Common myeloid progenitor, CD34-positive (primary cell): ENCODE measurements at places on chromosomes 7 and 10.
A peak's percentile ranks its signal among the peaks of the same experiment; 100 is the strongest.

GRCh38 chr7:155021699-155022145 is 18.8 kb upstream of the PAXIP1 start:
- DNase-seq, result no peak
- no peak overlapping the region for H3K27ac ChIP-seq
- H3K4me1 ChIP-seq, result no peaks in the 10 kb centered on the region
- no peaks in the 10 kb centered on the region for H3K27me3 ChIP-seq
- H3K4me3 ChIP-seq, result no peak overlapping the region
- H3K36me3 ChIP-seq, result no peaks in the 10 kb centered on the region

DNA sequence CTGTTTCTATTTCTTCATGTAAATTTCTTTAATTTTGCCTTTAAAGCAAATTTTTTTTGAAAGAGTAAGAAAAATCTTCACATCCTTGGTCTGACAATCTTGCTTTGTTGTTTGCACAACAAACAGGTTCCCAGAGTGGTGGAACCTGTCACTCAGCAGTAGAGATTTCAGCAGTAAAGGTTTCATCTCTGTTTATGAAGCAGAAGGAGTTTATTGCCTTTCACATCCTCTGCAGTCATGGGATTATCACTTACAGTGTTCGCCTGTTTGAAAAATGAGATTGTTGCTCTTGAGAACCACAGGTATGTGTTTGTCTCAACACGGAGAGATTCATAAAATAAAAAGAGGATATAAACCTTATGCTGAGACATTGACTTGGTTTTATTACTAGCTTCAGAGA is 342.6 kb downstream of the IPMK start:
- H3K36me3 ChIP-seq, result no peaks in the 10 kb centered on the region
- no peaks in the 10 kb centered on the region for H3K4me1 ChIP-seq
- no peak for DNase-seq
- H3K27me3 ChIP-seq, result no peaks in the 10 kb centered on the region
- no peak overlapping the region for H3K4me3 ChIP-seq

DNA sequence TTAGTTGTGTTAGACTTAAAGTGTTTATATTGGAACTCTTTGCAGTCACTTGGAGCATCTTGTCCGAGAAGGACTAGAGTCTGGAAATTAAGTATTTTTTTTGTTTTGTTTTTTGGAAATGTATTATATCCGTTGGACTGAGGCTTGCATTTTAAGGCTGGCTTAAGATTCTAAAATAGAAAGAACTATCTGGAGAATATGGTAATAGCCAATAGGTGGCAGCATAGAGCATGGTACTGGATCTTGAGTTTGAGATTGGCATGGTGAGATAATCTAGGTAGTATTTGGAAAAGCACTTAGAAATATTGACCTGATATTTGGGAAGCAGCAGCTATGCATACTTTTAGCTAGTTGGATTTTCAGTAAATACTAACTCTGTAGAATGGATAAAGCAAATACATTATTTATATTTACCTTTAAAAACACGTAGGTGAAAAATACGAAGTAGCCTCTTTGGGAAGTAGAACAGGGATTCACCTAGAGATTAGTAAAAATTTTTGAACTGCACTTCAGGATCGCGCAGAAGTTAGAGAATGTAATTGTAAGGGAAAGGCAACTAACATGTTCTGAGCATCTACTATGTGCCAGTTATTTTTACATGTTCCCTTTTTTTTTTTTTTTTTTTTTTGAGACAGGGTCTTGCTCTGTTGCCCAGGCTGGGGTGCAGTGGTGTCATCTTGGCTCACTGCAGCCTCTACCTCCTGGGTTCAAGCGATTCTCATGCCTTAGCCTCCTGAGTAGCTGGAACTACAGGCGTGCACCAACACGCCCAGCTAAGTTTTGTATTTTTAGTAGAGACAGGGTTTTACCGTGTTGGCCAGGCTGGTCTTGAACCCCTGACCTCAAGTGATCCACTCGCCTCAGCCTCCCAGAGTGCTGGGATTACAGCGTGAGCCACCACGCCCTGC is 78.6 kb downstream of the LCOR start:
- no peaks in the 10 kb centered on the region for H3K4me1 ChIP-seq
- no peak overlapping the region for H3K27ac ChIP-seq

DNA sequence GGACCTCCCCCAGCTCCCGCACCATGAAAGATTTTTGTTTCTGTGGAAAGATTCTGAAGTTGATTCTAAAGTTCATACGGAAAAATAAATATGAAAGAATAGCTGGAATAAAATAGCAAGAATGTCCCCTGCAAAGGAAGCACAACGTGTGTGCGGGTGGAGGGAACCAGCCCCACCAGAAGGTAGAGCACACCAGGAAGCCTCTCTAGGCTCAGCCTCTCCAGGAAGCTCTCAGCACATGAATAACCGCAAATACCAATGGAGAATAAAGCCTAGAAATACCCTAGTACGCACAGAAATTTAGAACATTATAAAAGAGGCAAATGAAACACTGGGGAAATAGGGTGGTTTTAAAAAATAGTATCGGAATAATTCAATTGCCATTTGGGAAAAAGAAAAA is 24.6 kb upstream of the FAM170B start:
- no peaks in the 10 kb centered on the region for H3K36me3 ChIP-seq
- H3K27me3 ChIP-seq, result no peaks in the 10 kb centered on the region
- H3K27ac ChIP-seq, result no peak overlapping the region
- H3K4me1 ChIP-seq, result peaks cover 9% of the 10 kb centered on the region

- no peak for DNase-seq
- H3K4me1 ChIP-seq, result peaks cover 3% of the 10 kb centered on the region
- H3K36me3 ChIP-seq, result no peaks in the 10 kb centered on the region
Measured at GRCh38 chr7:135763261-135763660, 14.6 kb upstream of the FAM180A start.

GRCh38 chr7:105766421-105767073 is 109.9 kb downstream of the ATXN7L1 start:
- no peaks in the 10 kb centered on the region for H3K36me3 ChIP-seq
- no peak for DNase-seq

DNA sequence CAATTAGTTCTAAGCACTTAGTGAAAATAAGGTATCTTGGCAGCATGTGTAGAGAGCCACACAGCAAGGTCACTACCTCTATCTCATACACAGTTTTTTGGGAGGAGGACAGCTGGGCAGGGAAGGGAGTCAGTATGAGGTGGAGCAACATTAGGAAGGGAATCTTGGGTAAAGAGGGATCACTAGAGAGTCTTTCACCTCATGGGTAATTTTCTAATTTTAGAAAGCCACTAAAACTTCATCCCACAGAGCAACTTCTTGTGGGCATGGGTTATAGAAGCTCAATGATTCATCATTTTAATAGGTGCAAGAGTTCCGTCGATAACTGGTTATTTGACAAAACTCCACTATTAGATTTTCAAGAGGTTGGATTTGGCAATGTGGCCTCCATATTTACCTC is 2.5 kb downstream of the NRAP start:
- no peaks in the 10 kb centered on the region for H3K4me1 ChIP-seq
- no peak for DNase-seq
- no peaks in the 10 kb centered on the region for H3K27me3 ChIP-seq
- H3K27ac ChIP-seq, result no peak overlapping the region
- H3K4me3 ChIP-seq, result no peak overlapping the region
- H3K36me3 ChIP-seq, result no peaks in the 10 kb centered on the region

DNA sequence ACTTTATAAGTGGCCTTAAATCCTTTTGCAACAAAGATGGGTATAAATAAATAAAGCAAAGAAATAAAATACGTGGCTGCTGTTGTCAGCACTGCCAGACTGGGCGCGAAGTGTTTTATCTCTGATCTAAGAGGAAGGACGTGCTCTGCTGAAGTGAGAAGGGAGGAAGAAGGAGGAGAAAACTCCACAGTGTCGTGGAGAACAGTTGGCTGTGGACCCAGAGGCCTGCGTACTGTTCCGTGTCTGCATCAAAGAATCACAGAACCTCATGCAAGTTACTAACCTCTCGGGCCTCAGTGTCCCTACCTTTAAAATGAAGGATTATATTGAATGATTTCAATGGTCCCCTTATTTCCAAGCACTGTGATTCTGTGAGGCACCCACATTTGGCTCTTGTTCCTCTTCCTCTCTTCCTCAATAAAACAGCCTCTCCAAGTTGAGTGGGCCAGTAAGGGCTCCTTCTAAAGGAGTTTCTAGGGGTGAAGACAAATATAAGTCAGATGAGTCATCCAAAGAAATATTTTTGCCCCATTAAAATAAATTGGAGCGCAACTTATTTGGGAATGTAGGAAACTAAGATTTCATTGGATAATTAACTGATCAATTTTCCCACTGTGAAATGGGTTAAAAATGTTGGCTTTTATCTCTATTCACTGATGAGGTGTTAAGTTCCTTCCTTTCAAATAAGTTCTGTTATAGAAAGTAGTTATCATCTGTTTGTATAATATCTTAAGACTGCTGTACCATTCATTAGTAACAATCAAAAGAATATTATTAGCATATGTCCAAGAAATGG is 126.9 kb upstream of the EFCAB10 start:
- DNase-seq, result peak; percentile 46
- no peak overlapping the region for H3K27ac ChIP-seq
- H3K4me1 ChIP-seq, result peaks cover 19% of the 10 kb centered on the region

GRCh38 chr7:99112097-99112496 is 31.8 kb downstream of the SMURF1 start:
- no peaks in the 10 kb centered on the region for H3K27me3 ChIP-seq
- H3K27ac ChIP-seq, result no peak overlapping the region
- no peak for DNase-seq
- peaks cover 30% of the 10 kb centered on the region for H3K4me1 ChIP-seq
- no peaks in the 10 kb centered on the region for H3K36me3 ChIP-seq

- H3K27me3 ChIP-seq, result no peaks in the 10 kb centered on the region
- peak overlapping the region; percentile 8 for H3K4me3 ChIP-seq
- DNase-seq, result peak; percentile 85
- no peaks in the 10 kb centered on the region for H3K36me3 ChIP-seq
- H3K27ac ChIP-seq, result no peak overlapping the region
- peaks cover 20% of the 10 kb centered on the region for H3K4me1 ChIP-seq
Measured at GRCh38 chr10:34205452-34205851, 609.6 kb downstream of the PARD3 start.

- H3K4me1 ChIP-seq, result peaks cover 46% of the 10 kb centered on the region
- peaks cover 2% of the 10 kb centered on the region for H3K36me3 ChIP-seq
- DNase-seq, result peak; percentile 39
- peak overlapping the region; percentile 67 for H3K4me3 ChIP-seq
Measured at GRCh38 chr10:92699518-92700381, 10.0 kb downstream of the HHEX start.

GRCh38 chr7:130887957-130888371 is 154.0 kb upstream of the KLF14 start:
- H3K27me3 ChIP-seq, result no peaks in the 10 kb centered on the region
- no peak for DNase-seq
- no peak overlapping the region for H3K27ac ChIP-seq
- H3K4me1 ChIP-seq, result no peaks in the 10 kb centered on the region
- no peak overlapping the region for H3K4me3 ChIP-seq

DNA sequence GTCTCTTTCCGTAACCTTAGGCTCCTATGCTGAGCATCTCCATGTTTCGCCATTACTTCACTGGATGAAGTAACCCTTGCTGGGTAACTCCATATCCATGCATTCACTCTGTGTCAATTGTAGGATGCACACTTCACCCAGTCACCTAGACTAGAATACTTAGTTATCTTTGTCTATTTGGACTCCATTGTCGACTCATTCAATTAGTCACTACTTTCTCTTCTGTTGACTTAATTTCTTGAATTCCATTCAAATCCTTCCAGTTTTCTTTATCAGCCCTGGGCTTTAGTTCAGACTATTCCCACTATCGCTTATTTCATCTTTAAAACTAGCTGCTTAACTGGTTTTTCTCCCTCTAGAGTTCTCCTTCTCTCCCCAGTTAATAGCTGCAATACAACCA is 111.3 kb upstream of the TNS3 start:
- H3K4me3 ChIP-seq, result no peak overlapping the region
- H3K4me1 ChIP-seq, result peaks cover 4% of the 10 kb centered on the region
- H3K36me3 ChIP-seq, result no peaks in the 10 kb centered on the region
- no peaks in the 10 kb centered on the region for H3K27me3 ChIP-seq

GRCh38 chr10:60573336-60573735 is 183.7 kb upstream of the ANK3 start:
- no peaks in the 10 kb centered on the region for H3K27me3 ChIP-seq
- no peaks in the 10 kb centered on the region for H3K36me3 ChIP-seq
